NCI-H524 treated with DMSO at 0.1 percent for 48 hours (cell line): ENCODE measurements at places on chromosomes 7 and 10.

DNA sequence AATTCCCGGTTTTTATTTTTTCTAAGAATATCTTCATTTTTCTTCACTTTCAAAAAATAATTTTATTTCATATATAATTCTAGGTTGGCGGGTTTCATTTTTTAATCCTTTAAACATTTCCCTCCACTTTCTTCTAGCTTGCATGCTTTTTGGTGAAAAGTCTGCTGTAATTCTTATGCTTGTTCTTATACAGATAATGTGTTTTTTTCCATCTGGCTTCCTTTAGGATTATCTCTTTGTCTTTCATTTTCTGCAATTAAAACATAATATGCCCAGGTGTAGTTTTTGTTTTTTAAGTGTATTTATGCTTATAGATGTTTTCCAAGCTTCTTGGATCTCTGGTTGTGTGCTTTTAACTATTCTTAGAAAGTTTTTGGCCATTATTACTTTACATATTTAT lies 341.3 kb upstream of the SEMA3C start:
- no peak for DNase-seq

DNA sequence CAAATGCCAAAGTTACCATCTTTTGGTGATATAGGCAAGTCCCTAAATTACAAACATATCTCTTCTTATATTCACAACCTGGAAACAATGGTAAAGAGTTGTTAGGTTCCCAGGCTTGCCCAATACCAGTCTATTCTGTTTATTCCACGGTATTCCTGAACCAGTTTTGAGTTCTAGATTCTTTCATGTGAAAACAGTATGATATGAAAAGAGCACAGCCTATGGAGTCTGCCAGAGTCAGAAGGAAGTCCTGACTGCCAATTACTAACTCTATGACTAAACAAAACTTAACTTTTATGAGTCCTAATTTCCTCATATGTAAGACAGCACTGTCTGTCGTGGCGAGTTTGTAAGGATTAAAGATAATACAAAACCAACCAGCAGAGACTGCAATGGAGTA lies 5.6 kb downstream of the ABI1 start:
- no peak for DNase-seq

GRCh38 chr7:12391922-12392615 lies 11.6 kb downstream of the VWDE start:
- no peak for DNase-seq

DNA sequence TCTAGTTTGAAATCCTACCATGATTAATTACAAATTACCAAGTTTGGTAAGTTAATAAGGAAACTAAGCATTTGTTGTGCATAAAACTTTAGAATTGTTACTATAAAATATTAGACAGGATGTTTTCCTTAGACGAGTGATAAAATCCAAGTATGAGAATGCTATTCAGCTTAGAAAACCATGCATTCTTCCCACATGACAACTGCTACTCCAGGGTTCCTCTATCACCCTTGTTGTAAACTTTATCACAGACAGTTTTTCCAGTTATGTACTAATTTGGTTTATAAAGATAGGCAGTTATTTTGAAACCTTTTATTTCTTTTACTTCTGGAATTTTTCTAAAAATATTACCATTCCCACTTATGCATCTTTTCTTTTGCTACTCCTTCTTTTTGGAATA lies 52.0 kb downstream of the SIRT1 start:
- DNase-seq = no peak

GRCh38 chr10:132674311-132674710 lies 111.6 kb downstream of the NKX6-2 start:
- no peak for DNase-seq

- no peak for DNase-seq
Measured at GRCh38 chr10:106908225-106908624, 256.3 kb downstream of the SORCS1 start.

DNA sequence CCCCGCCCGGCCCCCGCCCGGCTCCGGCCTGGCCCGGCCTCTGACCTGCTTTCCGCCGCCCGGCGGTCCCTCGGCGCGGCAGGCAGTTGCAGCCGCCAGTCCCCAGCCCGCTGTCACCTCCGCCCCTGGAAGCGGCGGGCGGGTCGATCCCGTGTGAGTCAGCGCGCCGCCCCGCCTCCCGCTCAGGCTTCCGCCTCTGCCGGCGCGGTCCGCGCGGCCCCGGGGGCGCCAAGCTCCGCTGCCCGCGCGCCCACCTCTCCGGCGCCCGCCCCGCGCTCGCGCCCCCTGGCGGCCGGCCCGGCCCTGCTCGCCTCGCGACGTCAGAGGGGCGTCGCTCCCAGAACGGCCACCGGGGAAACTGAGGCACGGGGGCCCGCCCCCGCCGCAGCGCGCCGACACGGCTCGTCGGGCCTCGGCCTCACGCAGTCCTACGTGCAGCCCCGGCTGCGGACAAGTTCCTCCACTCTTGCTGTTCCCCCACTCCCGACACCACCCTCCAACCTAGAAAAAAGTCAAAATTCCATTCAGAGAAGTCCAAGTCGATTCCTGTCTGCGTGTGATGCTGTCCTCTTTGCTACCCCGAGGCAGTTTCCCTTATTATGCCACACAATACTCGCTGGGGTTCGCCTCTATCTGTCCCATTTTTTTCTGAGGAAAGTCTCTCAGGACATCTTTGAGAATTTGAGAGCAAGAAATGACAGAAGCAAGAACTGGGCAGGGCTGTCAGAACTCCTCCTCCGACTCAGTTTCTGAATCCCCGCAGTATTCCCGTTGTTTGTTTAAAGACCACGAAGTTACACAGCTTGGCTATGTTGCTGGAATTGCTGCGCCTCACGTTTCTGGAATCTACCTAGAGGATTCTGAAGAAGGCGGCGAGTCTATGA lies at the start of gene DNMBP:
Gene DNMBP (minus strand): TSS at position 155 of the 884 bp plus-strand sequence. CDS start 37,823 bp downstream, outside the sequence.
- no peak for DNase-seq

- no peak for DNase-seq
Measured at GRCh38 chr10:131860311-131860710, 40.5 kb upstream of the PPP2R2D start.

DNA sequence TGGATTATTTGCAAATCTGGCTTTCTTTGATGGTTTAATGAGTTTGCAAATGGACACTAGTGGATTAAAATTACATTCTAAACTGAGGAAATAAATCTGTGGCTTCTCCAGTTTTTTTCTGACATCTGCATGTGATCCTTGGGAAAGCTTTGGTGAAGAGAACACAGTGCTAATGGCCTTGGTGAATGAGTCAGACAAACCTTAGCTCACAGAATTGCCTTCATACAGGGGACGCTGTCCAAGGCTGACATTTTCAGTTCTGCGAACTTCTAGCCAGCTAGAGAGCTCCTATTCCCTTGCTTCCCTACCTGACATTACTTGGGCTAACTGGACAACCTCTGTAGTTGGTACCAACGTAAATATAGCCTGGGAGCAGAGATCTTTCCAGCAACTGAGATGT lies 21.2 kb downstream of the BMPER start:
- DNase-seq = no peak

DNA sequence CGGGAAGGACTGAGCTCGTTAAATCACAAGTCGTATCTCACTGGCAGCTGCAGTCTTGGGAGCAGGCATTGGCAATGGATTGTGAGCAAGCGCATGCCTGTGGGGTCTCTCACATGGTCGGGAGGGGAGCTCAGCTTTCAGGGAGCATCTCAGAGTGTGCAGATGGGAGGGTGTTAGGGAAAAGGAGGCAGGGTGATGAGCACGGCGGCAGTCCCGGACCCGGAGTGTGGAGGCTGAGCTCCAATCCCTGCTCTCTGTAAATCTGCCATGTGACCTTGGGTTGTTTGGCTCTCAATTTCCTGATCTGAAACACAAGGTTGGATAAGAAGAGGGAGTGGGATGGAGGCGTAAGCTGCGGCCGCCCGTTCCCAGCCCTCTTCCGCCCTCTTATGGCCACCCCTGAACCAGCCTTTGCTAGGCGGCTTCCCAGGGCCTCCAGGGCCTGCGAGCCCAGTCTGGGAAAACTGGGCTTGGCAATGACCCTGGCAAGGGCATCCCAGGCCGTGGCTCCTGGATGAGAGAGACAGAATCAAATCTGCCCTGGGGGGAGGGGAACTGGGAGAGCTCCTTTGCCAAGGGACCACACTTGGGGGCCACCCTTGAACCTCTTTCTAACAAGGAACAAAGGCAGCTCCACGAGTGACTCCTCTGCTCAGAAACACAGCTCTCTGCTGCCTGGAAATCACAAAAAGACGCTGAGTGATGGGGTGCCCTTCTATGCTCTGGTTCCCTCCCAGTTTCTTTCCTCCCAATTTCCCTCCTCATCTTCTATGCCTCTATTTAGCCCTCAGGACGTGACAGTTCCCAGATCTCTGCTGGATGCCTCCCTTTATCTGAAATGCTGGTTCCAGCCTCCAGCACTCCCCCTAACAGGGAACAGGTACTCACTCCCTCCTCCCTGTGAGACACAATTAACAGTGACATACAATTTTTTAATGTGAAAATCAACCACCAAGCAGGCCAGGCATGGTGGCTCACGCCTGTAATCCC lies 41.7 kb upstream of the LOXL4 start:
- peak; percentile 57 for DNase-seq

GRCh38 chr10:29102233-29102632 lies 186.6 kb upstream of the LYZL1 start:
- no peak for DNase-seq

- DNase-seq = no peak
Measured at GRCh38 chr7:22709857-22710256, 17.1 kb upstream of the IL6 start.

DNA sequence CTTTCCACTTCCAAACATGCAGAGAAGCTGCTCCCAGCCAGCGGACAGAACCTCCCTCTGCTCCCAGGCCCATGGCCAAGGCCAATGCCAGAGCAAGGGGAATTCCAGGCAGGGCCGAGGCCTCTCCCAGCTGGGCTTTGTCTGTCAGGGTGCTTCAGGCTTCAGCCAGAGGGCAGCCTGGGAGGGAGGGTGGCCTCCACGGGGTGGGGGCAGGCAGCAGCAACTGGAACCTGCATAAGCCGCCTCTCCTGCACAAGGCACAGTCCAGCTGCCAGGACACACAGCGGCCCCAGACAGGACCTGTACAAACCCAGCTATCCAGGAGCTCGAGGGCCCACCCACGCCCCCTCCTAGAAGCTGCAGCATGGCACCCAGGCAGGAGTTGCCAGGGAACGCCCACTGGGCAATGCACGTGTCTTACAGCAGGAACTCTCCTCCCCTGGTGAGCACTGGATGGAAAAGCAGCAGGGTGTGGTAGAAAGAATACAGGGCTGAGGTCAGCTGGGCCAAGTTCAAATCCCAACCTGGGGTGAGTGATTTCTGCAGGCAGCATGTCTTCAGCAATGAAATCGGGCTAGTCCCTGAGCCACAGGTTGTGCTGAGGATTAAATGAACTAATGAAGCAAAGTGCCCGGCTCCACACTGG lies 7.6 kb downstream of the FAM53B start:
- DNase-seq = no peak

- DNase-seq = no peak
Measured at GRCh38 chr10:65375528-65375927, 1550.3 kb upstream of the LRRTM3 start.

- no peak for DNase-seq
Measured at GRCh38 chr7:149214020-149214720, 18.8 kb downstream of the ZNF282 start.

DNA sequence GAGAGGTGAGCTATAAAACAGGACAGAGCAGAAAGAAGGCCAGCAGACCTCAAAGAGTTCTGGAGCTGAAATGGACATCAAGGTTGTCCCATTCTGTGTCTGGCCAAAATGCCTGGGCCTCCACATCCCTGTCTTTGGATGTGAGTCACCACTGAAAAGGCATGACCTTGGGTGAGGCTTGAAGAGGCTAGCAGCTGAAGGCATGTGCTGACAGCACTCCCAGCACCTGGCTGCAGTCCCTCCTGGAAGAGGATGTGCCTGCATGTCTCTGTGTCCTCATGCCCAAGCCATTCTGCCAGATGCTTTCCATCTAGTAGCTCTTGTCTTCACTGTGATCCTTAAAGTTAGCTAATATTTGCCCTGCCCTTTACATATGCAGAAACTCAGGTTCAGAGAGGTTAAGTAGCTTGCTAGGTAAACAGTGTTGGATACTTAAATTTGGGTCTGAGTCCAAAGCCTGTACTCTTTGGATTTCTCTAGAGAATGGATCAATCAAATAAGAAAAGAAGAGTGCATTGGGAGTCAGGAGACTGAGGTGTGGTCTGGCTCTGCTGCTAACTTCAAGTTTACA lies 35.8 kb downstream of the HECW1 start:
- DNase-seq = no peak

DNA sequence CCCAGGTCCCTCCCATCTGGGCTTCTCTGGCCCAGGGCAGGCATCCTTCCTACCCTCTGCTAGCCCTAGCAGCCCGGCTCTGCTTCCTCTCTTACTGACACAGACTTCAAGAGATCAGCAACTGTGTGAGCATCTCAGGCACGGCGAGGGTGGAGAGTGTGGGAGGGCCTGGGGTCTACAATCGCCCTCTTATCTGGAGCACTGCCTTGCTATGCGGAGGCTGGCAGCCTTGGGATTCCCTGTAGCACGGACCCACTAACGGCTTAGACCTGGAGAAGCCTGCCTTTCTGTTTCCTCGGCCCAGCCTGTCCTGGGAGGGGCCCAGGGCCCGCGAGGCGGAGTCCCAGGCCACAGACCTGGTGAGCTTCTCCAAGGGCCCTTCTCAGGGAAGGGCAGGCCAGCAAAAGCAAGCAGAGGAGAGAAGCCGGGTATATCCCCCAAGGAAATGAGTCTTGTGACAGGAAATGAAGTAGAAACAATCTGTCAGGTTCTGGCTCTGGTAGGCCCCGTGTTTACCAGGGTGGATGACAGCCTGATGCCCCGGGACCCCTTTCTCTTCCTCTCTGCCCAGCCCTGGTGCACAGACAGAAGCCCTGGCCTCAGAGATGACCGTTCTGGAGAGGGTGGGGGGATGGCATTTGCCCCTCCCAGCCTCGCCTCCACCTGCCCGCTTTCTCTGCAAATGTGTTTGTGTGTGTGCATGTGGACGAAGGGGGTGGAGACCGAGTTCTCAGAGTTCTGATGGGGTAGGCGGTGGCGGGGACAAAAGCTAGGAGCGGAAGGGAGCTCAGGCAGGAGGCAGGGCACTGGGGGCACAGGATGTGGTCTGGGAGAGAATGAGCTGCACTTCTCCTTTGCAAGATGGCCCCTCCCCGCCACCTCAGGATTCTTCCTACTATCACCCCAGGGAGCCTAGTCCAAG lies 2.5 kb downstream of the LRCH4 start:
- DNase-seq = no peak

GRCh38 chr10:69697006-69697405 lies 67.0 kb downstream of the FAM241B start:
- no peak for DNase-seq

- DNase-seq = no peak
Measured at GRCh38 chr7:156780724-156781455, 112.1 kb downstream of the LMBR1 start.

DNA sequence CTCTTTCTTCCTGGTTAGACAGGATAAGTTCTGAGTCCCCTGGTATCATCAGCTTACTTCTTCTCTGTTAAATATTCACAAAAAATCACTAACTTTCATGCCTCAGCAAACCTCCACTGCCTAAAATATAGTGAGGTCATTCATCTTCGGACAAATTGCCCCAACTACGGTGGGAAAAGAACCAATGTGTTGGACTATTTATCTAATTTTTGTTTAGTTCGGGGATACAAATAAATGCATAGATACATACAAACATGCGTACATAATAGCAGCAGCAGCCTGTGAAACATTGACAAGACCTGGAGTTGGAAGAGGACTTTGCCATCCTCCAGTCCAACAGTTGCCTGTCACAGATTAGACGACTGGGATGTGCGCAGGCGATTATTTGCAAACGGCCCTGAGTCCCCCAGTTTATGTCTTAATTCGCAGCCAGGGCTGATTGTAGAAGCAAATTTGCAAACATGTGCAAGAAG lies 51.5 kb downstream of the EGFR start:
- DNase-seq = no peak

- DNase-seq = no peak
Measured at GRCh38 chr7:34841326-34841725, 183.3 kb downstream of the NPSR1 start.

- DNase-seq = no peak
Measured at GRCh38 chr10:42646687-42647640, 8.6 kb upstream of the ZNF33B start.
